ENCODE measurements at places on chromosomes 4 and X.

DNA sequence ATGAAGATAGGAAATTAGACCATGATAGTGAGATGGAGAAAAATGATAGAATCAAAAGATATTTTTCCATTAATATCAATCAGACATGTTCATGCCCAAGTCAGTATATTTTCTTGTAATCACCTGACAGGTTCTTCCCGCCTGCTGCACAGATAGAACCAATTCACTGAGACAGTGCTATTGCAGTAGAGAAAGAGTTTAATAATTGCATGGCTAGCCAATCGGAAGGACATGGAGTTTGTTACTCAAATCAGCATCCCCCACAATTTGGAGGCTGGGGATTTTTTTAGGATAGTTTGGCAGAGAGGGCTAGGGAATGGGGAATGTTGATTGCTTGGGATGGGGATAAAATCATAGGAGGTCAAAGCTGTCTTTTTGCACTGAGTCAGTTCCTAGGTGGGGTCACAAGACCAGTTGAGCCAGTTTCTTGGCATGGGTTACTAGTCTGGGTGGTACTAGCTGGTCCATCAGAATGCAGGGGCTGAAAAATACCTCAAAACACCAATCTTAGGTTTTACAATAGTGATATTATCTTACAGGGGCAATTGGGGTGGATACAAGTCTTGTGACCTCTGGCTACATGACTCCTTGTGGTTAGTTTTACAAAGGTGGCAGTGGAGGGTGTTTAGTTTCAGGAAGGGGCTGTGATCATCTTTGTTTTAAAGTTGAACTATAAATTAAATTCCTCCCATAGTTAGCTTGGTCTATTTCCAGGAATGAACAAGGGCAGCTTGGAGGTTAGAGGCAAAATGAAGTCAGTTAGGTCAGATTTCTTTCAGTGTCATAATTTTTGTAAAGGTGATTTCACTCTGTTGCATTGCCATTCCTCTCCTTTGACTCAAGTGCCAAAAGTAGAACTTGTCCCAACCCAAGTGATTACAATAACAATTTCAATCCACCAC is 100.3 kb upstream of the PDE5A start:
- peak; percentile 65 for DNase-seq

- no peak for DNase-seq
These were observed 32.4 kb upstream of the RBPJ start for GRCh38 chr4:26288355-26288909.

DNA sequence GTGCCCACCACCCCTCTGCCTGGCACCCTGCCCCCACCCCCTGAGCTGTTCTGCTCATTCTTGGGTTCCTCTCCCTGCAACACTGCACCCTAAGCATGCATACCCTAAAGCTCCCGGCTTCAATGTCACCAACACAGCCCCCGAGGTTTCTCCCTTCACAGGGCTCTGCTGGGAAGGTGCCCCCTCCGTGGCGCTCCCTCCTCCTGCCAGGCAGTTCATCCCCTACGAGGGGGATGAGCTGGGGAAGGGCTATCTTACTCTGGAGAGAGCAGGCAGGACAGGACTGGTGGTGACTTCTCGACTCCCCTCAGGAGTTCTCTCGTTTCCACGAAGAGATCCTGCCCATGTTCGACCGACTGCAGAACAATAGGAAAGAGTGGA is 6.5 kb downstream of the ATP5ME start:
- no peak for DNase-seq

DNA sequence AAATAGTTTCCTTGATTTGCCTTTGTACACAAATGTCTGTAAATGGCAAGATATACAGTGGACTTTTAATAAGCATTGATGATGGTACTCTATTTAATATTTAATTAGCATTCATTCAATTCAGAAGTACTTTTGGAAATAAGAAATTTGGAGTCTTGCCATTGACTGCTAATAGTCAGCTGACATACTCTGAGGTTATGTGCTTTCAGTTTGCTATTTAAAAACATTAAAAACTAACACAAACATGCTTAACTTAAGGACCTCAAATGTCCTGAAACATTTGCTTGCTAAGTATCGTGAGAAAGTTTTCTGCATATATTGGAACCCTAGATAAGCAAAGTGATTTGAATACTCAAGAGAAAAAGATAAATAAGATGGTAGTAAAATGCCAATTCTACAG is 64.6 kb downstream of the REELD1 start:
- DNase-seq: no peak

- no peak for DNase-seq
These were observed 2.0 kb downstream of the BCOR start for GRCh38 chrX:40095583-40096394.

DNA sequence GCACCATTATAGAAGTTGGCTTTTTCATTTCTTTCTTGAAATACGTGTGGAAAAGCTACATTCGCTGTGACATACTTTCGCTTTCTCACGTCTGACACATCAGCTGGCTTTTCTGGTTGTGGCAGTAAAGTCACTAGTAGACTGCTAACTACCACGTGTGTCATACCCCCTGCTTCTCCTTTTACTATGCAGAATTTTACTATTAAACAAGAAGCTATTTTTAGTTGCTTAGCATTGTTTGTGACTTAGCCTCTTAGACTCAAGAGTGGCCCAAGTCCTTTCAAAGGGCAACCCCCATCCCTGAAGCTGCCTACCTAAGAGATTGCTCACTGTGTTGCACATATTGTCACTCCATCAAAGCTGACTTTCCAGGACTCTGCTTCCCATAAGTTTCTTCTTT is 2.1 kb upstream of the IL2 start:
- DNase-seq: no peak

GRCh38 chr4:88523325-88524129 is at the start of gene PYURF:
Gene PYURF, minus strand, starts transcription at chr4:88523776. Its CDS starts 76 bp downstream, at chr4:88523700.
- DNase-seq: peak; percentile 87

DNA sequence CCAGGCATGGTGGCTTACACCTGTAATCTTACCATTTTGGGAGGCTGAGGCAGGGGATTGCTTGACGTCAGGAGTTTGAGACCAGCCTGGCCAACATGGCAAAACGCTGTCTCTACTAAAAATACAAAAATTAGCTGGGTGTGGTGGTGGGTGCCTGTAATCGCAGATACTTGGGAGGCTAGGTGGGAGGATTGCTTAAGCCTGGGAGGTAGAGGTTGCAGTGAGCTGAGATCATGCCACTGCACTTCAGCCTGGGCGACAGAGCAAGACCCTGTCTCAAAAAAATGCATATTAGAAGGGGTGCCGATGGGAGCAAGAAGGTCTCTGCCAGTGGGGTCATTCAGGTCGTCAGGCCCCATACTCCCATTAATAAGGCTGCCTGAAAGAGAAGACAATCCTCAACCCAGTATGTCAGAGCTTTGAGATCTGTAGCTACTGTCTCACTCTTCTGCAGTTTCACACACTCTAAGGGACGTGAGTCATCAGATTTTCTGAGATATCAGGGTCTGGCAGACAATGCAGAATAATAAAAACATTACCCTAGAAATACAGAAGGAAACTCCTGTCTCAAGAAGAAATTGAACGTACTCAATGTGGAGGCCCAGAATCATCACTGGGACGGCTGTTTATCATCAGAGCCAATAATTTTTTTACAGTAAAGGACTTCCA is 176.7 kb upstream of the FAT1 start:
- DNase-seq: no peak

- no peak for DNase-seq
These were observed 58.0 kb upstream of the ZFP42 start for GRCh38 chr4:187937557-187937956.

GRCh38 chr4:610411-611261 is 14.7 kb upstream of the PDE6B start:
- peak; percentile 22 for DNase-seq

DNA sequence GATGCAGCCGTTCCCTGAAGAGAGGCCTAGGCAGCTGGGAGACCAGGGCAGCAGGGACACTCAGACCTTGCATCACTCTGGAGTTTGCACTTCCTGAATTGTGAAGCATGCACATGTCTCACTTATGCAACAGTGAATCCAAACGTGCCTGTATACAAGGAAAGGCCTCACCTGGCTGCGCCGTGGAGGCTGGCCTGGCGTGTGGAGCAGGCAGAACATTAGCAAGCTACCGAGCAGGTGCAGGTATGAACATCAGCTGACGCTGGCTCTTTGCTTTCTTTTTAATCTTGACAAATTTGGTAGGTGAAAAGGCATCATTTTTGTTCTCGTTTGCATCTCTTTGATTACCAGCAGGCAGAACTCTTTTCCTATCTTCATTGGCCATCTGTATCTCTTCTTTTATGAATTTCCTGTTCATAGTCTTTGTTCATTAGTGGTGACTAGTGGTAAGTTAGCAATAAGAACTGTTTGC is 37.1 kb upstream of the IRAK1 start:
- no peak for DNase-seq

DNA sequence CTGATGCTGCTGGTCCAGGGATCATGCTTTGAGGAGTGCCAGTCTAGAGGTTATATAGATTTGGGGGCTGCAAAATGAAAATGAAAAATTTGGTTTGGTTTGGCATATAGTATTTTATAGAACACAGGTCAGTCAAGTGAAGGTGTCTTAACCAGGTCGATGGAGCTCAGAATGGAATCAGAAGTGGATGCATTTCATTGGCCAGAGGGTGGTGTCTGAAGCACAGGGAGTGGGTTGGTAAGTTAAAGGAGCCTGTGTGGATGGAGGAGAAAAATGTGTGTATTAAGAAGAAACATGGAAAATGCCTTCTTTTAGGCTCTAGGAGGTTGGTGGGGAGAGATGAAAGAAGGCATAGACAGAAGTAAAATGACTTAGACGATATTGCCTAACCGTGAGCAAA is 8.6 kb downstream of the GALNT7 start:
- DNase-seq: no peak

DNA sequence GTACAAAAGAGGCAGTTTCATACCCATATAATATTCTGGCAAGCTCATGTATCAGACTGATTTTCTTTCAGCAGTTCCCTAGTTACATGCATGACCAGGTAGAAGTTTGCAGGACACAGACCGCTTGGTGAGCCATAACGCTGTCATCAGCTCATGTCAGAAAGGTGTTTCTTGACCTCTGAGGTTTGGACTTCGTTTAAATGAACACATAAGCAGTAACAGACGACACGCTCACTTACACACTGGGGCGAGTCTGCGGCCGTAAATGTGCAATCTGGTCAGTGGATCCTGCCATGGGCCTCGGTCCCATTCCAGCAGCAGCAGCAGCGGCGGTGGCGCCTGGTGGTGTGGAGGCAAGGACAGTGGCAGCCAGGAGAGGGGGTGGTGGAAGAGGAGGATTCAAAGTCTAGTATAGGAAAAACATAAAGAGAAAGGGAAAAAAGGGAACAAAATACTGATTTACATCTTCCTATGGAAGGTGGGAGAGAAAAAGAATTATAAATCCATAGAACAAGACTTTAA is 111.9 kb upstream of the CBR4 start:
- no peak for DNase-seq

DNA sequence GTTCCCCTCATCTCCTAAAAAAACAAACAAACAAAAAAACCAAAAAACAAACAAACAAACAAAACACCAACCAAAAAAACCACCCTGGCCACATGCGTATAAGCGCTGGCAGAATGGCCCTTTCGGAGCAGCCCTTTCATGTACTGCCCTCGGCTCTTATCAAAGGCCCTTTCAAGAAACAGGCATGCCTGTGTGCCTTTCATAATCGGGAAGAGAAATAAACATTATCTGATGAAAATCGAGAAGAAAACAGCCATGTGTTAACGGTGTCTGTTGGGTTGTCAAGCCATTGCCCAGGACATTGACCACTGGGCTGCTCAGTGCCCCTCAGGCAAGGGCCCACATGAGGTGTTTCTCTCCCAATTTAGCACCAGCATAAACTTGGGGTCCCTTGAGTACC is 68.3 kb downstream of the PJA1 start:
- no peak for DNase-seq

DNA sequence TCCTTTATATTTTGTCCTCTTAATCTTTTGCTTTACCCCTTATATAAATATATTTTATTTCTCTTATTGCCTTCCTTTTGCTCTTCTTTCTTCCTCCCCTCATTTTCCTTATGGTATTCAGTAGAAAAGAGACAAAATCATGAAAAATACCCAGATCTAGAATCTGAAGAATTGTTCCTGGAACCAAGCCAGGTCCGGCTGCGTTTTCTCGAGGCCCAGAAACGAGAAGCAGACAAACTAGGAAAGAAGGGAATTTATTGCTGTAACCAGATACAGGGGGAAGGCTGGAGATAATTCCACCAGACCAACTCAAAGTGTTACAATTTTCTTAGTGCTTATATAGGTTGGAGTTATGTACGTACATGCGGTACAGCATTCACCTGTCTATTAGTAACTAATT is 328.7 kb downstream of the GABRG1 start:
- DNase-seq: no peak

DNA sequence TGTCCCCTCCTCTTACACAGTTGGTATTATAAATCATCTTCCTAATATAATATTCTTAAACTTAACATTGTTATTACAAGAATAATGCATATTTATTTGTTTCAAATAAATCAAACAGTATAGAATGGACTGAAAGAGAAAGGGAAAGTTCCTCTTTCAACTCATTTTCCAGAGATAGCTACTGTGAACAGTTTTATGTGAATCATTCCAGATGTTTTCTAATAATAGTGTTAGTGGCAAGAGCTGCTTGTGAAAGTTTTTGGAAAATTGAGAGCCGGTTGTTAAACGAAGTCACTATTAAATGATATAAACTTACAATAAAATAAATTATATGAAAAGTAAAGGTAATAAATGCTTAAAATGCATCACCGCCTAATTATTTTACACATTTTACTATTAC is 14.6 kb downstream of the TMSB4X start:
- DNase-seq: no peak

DNA sequence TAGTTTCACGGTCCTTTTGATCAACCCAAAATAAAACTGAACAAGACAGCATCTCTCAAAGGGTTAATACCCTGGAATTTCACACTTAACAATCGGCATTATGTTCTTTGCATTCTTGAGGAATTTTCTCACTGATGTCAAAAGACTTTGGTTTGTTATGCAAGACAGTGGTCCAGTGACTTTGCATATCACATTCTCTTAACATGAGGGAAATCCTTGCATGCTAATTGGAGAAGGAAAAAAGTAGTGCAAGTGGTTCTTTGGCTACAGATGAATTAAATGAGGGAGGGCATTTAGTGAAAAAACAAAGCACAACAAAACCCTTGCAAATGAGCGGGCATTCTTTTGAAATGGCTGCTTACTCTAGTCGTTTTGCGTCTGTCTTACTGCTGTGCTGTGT is 105.1 kb upstream of the LIMCH1 start:
- DNase-seq: no peak

GRCh38 chr4:156252358-156252921 is 298.8 kb upstream of the CTSO start:
- DNase-seq: no peak

DNA sequence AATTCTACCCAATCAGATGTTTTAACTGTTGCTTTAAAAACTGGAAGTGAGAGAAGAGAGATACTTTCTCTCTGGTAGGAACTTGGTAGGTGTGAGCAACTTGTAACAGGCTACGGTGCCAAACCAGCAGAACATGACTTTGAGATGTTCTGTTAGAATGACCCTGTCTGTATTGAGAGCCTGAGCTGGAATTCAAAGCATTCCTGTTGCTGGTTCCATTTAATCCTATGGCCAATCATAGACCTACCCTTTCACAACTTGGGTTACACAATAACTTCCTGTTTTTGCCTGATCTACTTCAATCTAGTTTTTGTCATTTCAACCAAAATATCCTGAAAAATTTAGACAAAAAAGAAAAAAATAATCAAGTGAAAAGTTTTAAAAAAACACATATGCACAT is 1.7 kb upstream of the PRRG1 start:
- DNase-seq: no peak

- no peak for DNase-seq
These were observed 33.9 kb downstream of the NAA11 start for GRCh38 chr4:79292008-79292407.

Data from fibroblast of the conjunctiva (primary cell).